Stimulated activated CD8-positive, alpha-beta memory T cell treated with anti-CD3 and anti-CD28 coated beads, Interleukin-15, amount 100 ng/mL, for 48 hours (primary cell): ENCODE measurements at places on chromosomes 3 and 15.

DNA sequence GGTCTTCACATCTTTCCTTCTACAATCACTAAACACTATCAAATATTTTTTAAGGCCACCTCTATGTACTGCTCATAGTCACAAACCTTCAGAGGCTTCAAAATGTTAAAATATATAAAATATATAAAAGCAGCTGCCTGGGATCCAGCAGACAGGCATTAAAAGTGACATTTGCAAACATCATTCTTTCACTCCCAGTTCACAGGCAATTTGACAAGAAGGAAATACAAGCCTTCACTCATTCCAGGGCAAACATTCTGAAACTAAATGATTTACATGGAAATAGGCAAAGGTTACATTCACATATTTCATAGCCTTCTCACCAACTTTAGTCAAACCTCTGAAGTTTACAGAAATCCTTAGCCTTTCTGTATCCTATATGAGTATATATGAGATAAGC, 266.3 kb downstream of the TBL1XR1 start:
- DNase-seq, result no peak

DNA sequence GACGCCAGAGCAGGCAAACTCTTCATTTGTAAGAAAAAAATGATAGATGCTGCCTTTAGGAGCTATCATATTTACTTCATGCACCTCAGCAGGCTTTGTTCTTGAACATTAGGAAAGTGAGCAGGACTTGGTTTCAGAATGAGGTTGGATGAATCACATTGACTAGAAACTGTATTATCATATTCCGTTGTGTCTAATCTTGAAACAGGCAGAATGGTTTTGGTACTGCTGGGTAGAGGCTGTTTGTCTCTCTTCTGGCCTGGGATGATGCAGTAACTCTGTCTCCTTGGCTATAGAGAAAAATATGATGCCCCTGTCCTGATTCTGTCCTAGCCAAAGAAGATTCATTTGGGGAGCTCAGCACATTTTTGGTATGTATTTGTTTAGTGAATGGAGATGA, 344.2 kb upstream of the GRM7 start:
- no peak for DNase-seq

GRCh38 chr15:35936284-35936683, 390.3 kb upstream of the DPH6 start:
- DNase-seq, result no peak

DNA sequence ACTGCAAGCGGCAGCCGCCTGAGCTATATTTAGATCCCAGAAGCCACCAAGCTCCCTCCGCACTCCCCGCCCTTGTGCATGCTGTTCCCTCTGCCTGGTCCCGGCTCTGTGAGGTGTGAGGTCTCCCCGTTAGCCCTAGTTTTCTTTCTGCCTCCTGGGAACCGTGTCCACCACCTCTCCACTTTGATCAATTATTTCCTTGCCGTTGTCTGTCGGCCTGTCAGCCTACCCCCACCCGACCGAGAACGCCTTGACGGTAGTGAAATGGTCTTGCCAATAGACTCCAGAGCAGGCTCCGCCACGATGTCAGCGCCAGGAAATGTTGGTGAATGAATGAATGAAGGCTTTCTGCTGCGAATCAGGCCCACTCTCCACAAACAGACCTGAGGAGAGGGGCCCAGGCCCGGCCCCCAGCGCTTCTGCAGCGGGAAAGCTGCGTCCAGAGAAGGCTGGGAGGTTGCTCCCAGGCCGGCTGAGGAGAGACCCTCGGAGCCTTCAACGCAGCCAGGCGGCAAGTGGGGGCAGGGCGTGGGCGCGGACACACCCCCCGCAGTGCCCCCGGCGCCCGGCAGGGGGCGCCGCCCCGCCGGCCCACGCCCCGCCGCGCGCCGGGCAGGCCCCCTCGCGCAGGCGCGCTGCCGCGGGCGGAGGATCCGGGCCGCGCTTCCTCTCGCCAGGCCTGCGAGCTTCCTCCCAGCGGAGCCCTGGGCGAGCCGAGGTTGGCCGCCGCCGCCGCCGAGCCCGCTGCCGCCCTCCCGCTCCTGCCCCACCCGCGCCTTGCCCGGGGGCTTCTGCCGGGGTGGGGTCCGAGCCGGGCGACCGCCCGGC, at the start of gene CSK:
Gene CSK, plus strand, starts transcription at position 650 of the 828 bp plus-strand sequence. CDS start 16,218 bp downstream, outside the sequence.
- DNase-seq, result no peak

GRCh38 chr3:160768918-160769317, 12.9 kb downstream of the PPM1L start:
- DNase-seq, result no peak

- no peak for DNase-seq
Observed at GRCh38 chr15:36110659-36110993, 468.8 kb upstream of the CDIN1 start.

DNA sequence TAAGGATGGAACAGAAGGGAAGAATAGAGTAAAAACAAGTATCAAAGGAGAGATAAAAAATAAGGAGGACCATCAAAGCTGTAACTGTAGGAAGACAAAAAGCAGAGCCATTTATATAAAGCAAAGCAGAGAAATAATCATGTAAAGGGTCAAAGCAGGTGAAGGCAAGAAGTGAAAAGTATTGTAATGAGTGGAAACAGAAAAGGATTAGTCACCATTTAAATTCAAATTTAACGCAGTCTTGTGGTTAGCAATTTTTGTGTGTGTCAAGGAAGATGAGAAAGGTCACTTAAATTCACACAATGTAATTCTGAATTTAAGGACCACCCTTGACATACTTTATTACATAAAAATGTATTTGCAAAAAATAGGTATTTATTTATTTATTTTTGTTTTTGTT, 567.8 kb downstream of the ROBO1 start:
- no peak for DNase-seq

GRCh38 chr15:59991834-59992233, 12.3 kb upstream of the FOXB1 start:
- DNase-seq, result no peak

- DNase-seq, result no peak
Observed at GRCh38 chr15:60162251-60162967, 158.3 kb downstream of the FOXB1 start.

- DNase-seq, result no peak
Observed at GRCh38 chr3:30657914-30658313, 51.5 kb downstream of the TGFBR2 start.

DNA sequence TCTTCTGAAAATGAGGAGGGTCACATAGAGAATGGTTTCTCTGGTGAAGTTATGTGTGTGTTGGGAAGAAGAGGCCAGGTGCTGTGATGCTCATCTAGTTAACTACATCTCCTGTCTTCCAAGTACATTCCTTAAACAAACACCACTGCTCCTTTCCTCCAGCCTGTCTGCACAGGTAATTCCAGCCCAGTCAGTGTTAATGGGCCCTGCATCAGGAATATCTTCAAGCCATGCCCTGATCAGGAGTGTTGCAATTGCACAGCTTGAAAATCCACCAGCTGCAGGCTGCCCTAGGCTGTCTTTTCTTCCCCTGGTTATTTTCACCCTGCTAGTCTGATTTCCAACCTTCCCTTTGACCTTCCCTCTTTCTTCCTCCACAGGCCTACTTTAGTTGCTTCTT, 41.9 kb upstream of the LMOD3 start:
- no peak for DNase-seq

GRCh38 chr3:119550192-119550910, 9.1 kb downstream of the CD80 start:
- no peak for DNase-seq

- no peak for DNase-seq
Observed at GRCh38 chr3:50268703-50269451, at the start of gene SEMA3B. TSS of gene SEMA3B (plus strand) at chr3:50269147. CDS start at chr3:50269241, 94 bp downstream.

- DNase-seq, result no peak
Observed at GRCh38 chr3:143783851-143784370, 64.4 kb downstream of the SLC9A9 start.

- no peak for DNase-seq
Observed at GRCh38 chr15:36218991-36219390, 360.4 kb upstream of the CDIN1 start.

- DNase-seq, result no peak
Observed at GRCh38 chr3:62142331-62143085, 230.8 kb downstream of the FEZF2 start.
